HTR-8/SVneo (cell line): ENCODE measurements at places on chromosomes 13 and 19.

GRCh38 chr13:40206241-40207000 is 460.0 kb downstream of the FOXO1 start:
- no peak for DNase-seq

DNA sequence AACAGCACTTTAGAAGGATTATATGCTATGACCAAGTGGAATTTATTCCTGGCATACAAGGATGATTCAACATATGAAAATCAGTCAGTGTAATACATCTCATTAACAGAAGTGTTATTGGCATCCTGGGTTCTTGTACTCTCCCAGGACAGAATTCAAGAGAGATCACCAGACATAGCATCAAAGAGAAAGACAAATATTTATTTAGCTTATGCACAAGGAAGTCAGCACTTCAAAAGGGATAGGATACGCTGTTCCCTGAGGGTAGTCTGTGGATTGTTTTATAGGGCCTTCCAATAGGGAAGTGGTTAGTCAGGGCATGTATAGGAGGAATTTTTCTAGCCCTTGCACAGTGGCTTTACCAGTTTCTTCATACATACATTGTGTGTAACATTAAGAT is 1238.0 kb downstream of the PCDH17 start:
- no peak for DNase-seq

GRCh38 chr13:27920677-27921420 is 1.0 kb downstream of the PDX1 start:
- DNase-seq = no peak

DNA sequence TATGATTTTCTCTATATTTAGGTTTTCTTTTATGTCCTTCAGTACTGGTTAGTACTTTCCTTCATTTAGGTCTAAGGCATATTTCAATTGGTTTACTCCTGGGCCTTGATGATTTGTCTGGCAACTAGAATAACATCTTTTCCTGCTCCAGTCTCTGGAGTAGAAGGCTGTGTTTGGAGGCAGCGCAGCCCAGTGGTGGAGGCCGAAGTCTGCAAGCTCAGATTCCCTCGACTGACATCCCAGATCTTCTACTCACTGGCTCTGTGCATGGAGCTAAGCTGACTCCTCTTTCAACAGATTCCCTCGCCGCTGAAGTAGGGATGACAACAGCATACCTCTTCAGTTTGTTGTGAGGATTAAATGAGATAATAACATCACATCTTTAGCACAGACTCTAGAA is 141.0 kb downstream of the RAP2A start:
- DNase-seq = no peak

DNA sequence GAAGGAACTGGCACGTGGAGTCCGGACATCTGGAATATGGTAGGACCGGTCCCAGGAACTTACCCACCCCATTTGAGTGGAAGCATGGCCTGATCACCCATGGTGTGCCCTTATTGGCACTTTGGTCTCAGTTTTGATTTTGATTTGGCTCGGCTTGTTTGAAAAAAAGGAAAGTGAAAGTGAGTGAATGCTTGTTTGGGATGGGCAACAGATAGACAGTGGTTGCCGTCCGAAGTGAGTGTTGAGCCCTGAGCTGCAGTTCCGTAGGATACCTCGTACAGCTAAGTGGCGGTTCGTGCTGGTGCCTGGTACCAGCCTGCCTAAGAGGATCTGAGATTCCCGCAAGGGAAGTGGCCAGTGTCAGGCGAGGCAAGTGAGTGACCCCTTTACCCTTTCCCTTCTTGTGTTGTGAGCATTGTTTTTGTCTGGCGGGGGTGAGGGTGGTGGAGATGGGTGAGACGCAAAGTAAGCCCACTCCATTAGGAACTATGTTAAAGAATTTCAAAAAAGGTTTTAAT is 605.8 kb downstream of the UQCRFS1 start:
- no peak for DNase-seq
